Foreskin fibroblast (primary cell): ENCODE measurements at places on chromosomes 7 and 10.

GRCh38 chr7:27697861-27698430 is 35.3 kb upstream of the HIBADH start:
- no peak for DNase-seq

- no peak for DNase-seq
Observed at GRCh38 chr7:156773966-156774365, 119.0 kb downstream of the LMBR1 start.

- DNase-seq = no peak
Observed at GRCh38 chr7:50730446-50731400, 52.0 kb downstream of the GRB10 start.

DNA sequence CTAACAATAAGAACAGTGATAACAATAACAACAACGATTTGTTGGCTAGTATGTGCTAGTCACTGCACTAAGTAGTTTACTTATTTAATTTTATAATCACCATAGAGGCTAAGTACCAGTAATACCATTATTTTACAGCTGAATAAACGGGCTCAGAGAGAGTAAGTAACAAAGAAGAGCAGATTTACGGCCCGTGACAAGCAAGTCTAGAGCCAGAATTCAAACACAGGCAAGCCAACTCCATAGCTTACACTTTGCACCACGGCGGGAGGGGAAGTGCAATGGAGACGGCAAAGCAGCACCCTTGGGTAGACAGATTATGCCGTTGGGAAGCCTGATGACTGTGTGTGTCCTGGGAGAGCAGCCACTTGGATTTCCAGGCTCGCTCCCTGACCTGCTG is 1.2 kb upstream of the OR6V1 start:
- no peak for DNase-seq

GRCh38 chr7:74097937-74098614 is 14.5 kb downstream of the LIMK1 start:
- peak; percentile 96 for DNase-seq

GRCh38 chr7:23012908-23013714 is 819 bp downstream of the HYCC1 start:
- DNase-seq = peak; percentile 47

DNA sequence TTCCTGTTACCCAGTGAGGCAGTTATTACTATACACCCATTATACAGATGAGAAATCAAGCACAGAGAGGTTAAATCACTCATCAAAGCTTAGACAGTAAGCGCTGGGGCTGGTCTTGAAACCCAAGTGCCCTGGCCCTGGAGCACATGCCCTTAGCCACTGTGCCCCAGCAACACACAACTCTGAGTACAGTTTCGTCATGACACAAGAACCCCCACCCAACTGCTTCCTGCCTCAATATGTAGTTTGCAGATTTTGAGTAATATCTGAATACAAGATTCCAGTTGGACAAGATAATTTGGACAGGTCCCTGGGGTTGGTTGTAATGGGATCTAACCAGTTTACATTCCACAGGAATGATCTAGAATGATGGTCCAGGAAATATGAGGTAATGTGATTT is 62.8 kb downstream of the SH3PXD2A start:
- DNase-seq = no peak

DNA sequence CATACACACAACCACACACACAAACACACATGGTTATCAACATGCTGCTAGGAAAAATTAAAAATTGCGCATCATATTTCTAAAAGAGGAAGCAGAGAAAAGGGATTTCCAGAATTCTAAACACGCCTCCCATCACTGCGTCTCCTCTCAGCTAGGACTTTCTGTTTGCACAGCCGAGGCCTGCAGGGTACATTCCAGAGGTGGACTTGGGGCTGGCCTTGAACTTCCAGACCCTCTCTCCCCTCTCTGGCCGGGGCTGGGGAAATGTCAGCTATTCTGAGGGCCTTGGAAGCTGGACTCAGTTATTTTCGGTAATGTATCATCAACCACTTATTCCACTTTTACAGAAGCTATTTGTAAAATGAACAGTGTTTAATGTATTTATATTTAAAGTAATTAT is 168.7 kb downstream of the GALNT17 start:
- no peak for DNase-seq

DNA sequence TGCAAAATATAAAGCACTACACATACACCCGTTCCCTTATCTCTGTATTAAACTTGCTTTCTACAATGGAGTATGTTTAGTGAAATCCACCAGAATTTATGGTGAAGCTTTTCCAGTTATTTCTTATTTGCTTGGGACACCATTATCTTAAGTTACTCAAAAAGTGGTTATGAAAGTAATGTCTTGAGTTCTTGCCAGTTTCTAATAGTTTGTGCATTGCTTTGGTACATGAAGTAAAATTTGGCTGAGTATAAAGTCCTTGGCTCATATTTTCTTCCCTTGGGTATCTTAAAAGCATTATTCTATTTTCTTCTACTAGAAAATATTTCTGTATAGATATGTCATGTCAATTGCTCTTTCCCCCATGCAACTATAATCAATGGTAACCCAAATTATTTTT is 85.2 kb downstream of the POLR1F start:
- DNase-seq = no peak

DNA sequence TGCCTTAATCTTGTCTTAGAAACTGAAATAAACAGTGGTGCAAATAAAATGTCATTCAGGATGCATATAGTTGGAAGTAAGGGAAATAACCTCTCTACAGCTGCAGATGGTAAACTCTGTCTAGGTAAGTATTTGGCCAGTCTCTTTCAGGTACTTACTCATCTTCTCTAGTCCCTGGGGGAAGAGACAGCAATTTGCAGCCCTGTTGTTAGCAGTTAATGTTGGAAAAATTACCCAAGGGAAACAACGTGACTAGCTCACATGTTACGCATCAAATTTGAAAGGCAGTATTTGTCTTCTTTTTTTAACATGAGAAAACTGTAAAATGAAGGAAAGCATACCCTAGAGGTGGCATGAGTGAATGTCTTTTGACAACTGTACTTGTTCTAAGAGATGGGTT is 3.2 kb upstream of the HUS1 start:
- no peak for DNase-seq

- DNase-seq = peak; percentile 14
Observed at GRCh38 chr7:42314696-42315095, 77.7 kb upstream of the GLI3 start.

- DNase-seq = no peak
Observed at GRCh38 chr10:124921261-124921660, 20.7 kb upstream of the ZRANB1 start.

DNA sequence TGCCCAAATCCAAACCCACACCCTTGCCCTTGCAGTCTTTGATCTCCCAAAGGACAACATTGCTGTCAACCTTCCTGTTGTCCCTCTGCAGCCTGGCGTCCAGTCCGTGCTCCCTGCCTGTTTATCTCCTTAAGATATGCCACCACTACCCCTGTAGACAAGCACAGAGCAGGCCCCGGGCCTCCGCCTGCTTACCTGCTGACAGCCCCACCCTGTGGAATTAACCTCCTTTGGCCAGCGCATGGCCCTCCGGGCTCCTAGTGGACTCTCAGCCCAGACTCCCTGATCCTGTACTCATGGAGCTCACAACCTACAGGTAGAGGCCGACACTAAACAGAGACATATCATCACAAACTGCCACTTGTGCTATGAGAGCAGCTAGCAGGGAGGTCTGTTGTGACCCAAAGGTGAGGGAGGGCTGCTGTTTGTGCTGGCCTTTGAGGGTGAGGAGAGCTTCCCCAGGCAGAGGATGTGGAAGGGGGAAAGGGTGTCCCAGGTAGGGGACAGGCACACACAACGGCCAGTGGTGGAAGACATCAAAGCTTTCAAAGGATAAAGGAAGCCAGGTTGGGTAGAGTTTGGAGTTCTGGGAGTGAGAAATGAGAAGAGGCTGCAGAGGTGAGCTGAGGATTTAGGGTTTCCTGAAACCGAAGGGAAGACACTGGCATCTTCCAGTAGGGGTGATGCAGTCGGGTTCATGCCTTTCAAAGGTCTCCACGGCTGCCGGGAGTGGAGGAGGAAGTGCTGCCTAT is 174.5 kb upstream of the ZMIZ1 start:
- DNase-seq = no peak

GRCh38 chr7:102432442-102433218 is 745 bp upstream of the ORAI2 start:
- peak; percentile 17 for DNase-seq

- DNase-seq = no peak
Observed at GRCh38 chr10:49074836-49075682, 40.3 kb downstream of the VSTM4 start.

DNA sequence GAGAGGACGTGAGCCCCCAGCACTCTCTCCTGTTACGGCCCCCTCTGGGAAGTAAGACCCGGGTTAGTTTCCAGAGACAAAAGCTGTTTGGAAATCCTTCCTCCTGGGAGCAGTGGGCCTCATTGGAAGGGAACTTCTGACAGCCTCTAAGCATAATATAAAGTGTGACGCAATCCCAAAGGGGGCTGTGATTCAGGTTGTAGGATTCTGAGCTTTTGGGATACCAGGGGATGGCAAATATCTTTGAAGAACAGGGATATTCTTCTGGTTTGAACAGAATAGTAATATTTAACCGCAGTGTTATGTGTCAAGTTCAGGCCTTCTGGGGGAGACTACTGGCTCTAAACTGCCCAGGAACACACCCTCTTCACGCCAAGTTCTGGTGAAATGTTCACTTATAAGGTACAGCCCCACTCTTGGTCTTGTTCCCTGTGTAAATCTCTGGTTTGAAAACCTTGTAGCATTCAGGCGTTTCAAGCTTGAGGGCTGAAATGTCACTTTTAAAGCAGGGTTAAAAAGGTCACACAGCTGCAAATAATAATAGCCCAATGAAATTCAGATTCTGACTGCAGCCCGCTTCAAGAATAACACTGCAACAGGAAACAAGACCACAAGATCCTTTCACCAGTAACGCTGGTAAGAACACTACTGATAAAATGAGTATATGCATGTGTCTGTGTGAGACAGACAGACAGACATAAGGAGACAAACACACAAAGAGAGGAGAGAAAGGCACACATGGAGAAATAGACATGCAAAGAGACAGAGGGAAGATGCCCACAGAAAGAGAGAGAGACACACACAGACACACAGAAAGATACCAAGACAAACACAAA is 69.0 kb downstream of the CREB5 start:
- peak; percentile 42 for DNase-seq

DNA sequence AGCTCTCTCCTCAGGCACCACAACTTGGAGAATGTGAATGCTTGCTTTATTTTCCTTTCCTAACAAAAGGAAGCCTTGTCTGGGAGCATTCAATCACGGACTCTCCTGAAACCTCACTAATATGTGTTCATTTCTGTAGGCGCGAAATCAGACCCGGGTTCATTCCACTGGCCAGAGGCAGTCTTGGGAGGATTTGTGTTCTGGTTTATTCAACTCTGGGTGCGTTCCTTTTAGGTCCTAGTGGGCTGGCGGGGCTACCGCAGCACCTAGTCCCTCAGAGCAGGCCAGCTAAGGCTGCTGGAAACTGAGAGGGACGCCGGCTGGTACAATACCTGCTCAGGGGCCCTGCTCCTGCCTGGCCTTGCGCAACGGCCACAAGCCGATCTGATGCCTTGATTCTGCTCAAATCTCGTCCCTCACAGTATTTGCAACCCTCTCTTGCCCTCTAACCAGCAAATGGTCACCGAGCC is 7.5 kb downstream of the HOXA4 start:
- no peak for DNase-seq

- no peak for DNase-seq
Observed at GRCh38 chr7:138396251-138397070, 63.6 kb upstream of the TRIM24 start.

DNA sequence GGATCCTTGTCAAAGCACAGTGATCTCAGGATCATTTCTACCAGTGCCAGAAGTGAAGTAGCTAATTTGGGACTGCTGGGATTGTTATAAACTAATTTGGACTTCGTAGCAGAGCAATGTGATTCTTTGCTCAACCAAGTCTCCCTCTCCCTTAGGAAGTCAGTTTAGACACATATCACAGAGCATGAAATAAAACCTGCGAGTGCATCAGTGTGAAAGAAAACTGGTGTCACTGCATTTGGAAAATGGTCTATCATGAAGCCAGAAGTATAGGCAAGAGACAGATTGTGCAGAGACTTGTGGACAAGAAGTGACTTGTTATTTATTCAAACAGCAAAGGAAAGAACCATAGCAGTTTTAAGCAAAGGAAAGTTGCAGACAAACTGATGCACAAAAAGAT is 560.5 kb upstream of the NRG3 start:
- DNase-seq = no peak

DNA sequence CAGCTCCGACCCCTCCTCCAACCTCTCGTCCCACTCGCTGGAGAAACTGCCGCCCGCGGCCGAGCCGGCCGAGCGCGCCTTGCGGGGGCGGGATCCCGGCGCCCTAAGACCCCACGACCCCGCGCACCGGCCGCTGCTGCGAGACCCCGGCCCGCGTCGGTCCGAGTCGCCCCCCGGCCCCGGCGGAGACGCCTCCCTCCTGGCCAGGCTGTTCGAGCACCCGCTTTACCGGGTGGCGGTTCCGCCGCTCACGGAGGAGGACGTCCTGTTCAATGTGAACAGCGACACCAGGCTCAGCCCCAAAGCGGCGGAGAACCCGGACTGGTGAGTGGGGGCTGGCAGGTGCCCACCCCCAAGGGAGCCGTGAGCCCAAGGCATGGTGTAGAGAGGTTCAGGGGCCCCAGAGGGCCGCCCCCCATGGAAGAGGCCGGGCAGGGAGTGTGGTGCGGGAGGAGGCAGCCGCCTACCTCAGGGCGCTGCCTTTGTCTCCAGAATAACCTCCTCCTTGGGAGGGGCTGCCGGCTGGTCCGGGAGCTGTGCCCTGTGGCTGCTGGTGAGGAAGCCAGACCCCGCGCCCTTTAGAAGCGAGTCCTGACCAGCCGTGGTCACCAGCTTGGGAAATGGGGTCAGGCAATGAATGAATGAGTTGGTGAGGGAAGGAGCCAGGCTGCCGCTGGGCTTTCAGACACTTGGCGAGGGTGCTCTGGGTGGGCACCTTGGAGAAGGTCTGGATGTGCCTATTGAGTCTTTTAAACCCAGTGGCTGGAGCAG is 1.3 kb downstream of the FAM20C start:
- DNase-seq = no peak

DNA sequence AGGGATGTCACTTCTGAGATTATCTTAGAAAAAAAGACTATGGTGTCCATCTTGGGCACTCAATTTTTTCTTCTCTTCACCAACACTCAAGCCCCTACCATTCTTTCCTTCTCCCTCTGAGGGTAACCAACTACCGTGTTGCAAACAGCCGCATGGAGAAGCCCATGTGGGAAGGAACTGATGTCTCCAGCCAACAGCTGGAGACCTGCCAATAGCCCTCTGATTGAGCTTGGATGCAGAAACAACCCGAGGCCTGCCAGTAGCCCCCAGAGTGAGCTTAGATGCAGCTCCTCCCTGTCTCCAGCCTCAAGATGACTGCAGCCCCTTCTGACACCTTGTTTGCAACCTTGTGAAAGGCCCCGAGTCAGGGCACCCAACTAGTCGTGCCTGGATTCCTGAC is 36.4 kb upstream of the CHCHD3 start:
- no peak for DNase-seq

- no peak for DNase-seq
Observed at GRCh38 chr10:3424111-3424851, 251.7 kb upstream of the PITRM1 start.

DNA sequence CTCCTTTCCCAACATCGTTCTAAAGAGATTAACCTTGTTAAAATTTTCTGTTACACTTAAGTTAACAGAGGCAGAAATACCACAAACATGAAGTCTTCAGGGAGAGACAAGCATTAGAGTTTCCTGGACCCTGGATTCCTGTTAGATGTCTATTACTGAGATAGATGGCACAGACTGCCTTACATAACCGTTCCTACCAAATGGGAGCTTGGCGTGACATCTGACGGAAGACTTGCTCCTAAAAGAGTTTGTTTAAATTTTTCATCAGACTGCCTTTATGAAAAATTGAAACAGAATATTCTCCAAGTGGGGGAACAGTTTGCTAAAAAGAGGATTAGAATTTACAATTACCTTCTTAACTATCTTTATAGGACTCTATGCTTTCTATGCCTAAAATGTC is 22.7 kb downstream of the ANK3 start:
- no peak for DNase-seq
